ENCODE measurements at places on chromosomes 3 and 15.

DNA sequence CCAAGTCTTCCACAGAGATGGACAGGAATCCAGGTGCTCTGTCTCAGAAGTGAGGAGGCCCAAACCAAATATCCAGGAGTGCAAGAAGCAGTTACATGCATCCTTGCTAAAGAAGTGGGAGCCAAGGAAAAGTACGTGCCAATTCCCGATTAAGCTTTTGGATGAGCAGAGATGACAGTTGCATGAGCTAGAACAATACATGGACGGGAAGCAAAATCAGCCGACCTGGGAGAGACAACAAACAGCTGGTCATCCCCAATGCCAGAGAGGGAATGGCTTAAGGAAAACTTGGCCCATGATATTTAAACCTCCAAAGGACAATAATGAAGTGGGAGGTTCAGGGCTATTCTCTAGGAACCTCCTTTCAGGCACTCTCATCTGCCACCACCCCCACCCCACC is 86.0 kb upstream of the ABHD17C start:
- H3K36me3 ChIP-seq = no peaks in the 10 kb centered on the region
- DNase-seq = no peak
- H3K27me3 ChIP-seq = no peaks in the 10 kb centered on the region
- H3K4me1 ChIP-seq = peaks cover 21% of the 10 kb centered on the region
- no peak overlapping the region for H3K4me3 ChIP-seq

DNA sequence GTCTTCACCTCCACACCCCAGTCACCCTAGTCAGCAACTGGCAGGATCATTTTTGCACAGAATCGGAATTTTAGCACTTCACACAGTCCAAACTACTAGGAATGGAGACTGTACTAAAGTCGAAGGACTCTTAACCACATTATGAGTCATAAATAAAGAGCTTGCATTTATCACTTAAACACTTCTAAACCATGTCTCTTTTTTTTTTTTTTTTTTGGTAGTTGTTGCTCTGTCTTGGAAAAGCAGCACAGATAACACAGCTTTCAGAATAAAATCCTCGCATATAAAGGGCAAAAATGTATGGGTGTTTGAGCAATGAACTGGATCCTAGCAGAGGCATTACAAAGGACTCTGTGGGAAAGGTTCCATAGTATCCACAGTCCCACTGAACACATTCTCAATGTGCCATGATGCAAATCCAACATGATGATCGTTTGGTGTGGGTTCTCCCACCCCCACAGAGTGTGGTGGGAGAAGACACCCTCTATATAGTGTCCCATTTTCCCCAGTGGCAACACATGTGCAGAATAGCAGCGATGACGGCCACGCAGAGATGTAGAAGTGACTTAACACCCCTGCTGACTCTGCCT is 47.1 kb downstream of the FOXP1 start:
- no peak overlapping the region for H3K4me3 ChIP-seq
- H3K36me3 ChIP-seq = no peaks in the 10 kb centered on the region
- H3K27ac ChIP-seq = peak overlapping the region; percentile 60
- H3K27me3 ChIP-seq = no peaks in the 10 kb centered on the region

- no peaks in the 10 kb centered on the region for H3K4me1 ChIP-seq
- no peak overlapping the region for H3K4me3 ChIP-seq
- DNase-seq = no peak
- H3K27me3 ChIP-seq = no peaks in the 10 kb centered on the region
Observed at GRCh38 chr3:120052677-120053076, 41.6 kb downstream of the GSK3B start.

DNA sequence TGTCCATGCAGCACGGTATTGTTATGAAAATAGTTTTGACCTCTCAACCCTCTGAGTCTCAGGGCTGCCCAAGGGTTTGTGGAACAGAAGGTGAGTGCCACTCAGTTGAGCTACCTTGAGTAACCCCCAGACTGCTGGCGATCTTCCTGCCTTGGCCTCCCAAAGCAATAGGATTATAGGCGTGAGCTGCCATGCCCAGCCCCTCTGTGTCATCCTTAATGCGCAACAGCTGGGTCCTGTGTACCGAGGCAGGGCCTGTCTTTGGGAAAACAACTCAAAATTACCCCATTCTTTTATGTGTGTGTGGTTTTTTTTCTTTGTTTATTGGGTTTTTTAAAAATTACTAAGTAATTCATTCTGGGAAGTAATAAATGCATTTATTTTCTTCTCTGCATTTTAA is 78.3 kb upstream of the TPM1 start:
- H3K4me1 ChIP-seq = no peaks in the 10 kb centered on the region
- no peak for DNase-seq
- H3K4me3 ChIP-seq = no peak overlapping the region
- H3K36me3 ChIP-seq = no peaks in the 10 kb centered on the region
